ENCODE measurements at places on chromosomes 3 and 15.

DNA sequence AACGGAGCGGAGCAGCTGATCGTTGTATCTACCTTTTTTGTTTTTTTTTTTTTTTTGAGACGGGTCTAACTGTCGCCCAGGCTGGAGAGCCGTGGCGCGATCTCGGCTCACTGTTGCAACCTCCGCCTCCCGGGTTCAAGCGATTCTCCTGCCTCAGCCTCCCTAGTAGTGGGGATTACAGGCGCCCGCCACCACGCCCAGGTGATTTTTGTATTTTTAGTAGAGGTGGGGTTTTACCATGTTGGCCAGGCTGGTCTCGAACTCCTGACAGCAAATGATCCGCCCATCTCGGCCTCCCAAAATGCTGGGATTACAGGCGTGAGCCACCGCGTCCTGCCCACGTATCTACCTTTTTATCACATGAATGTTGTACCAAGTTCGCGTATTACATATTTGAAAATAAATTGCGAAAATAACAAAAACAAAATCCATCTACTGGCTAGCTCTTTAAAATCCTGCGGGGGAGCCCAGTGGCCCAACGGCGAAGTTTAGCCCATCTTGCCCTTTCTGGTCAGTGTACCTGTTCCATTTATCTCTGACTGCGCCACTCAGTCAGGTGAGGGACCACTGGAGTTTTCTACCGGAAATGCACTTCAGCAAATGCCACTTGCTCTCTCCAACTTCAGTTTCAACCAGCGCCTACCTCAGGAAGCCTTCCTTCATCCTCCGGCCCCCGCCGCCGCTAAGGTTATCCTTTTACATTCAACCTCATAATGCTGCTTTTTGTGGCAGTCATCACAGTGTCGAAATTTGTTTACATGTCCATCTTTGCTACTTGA is 1.2 kb upstream of the EIF3J start:
- peak; percentile 48 for DNase-seq

DNA sequence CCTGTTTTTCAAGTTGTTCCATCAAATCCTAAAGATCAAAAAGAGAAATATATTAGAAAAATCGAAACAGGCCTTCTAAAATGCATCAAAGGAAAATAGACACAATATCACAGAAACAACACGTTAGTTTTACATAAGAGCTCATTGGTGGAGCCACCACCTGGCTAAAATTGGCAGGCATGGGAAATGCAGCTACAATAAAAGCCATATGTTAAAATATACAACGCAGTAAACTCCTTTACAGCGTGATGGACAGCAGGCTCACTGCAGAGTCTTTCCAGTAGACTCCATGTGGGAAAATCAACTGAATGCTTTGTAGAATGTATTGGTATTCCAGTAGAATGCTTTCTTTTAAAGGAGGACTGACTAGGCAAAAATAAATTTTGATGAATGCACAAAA is 40.9 kb upstream of the MYO5C start:
- DNase-seq, result no peak

GRCh38 chr15:80620141-80620540 is 75.0 kb upstream of the ABHD17C start:
- no peak for DNase-seq

- DNase-seq, result no peak
These were observed 33.8 kb downstream of the MRAS start for GRCh38 chr3:138381950-138382715.

GRCh38 chr3:195080571-195081151 is 190.3 kb downstream of the XXYLT1 start:
- no peak for DNase-seq

DNA sequence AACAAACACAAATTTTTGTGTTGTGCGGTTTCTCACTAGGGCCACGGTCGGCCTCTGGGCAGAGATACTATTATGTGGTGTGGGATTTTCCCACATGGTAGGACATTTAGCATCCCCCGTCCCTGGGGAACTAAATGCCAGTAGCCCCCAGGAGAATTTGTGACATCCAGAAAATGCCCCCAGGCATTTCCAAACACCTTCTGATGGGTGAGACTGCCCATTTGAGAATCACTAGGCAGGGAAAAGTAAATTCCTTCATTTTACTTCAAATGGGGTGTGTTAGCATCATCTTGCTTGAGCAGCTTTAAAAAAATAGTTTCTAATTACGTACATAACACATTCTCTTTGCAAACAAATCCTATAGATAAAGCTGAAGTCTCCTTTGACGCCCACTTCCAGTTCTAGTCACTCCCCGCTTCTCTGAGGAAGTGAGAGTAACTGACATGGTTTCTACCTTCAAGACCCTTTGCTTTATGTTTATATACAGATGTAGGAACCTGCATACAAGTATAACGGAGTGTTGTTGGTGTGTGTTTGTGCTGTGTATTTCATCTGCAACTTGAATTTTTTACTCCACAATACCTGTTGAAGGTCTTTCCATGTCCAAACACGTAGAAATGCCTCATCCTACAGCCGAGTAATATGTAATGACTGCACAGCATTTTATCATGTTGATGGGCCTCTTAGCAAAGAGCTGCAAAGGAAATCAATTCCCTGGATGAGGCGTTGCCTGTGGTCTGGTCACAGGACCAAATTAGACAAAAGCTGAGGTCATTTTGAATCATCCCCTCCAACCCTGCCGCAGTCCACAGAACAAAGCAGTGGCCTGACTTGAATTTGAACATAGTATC is 31.4 kb upstream of the ZBTB38 start:
- peak; percentile 9 for DNase-seq

- DNase-seq, result no peak
These were observed 134.4 kb upstream of the SKOR1 start for GRCh38 chr15:67690936-67691335.

DNA sequence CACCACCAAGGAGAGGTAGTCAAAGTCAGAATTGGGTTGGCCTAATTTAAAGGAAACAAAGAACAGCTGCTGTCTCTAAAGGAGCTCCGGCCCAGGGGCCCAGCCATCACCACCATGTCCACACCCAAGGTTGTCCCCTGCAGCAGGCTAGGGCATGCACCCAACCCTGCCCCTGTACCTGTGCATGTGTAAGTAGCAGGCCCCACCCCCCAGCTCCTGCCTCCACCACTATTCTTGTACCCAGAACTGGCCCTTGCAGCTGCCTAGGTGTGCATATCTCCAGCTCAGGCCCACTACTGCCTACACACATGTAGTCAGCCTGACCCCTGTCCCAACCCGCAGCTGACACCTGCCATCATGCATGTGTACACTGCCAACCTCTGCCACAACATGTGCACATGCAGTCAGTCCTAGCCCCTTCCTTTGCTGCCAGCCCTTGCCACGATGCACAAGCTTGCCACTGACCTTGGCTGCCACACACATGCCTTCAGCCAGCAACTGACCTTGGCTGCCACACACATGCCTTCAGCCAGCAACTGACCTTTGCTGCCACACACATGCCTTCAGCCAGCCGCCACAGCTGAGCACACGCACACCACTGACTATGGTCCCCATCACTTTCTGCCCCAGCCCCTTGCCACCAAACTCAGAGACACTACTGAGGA is 39.7 kb downstream of the FGF12 start:
- no peak for DNase-seq

DNA sequence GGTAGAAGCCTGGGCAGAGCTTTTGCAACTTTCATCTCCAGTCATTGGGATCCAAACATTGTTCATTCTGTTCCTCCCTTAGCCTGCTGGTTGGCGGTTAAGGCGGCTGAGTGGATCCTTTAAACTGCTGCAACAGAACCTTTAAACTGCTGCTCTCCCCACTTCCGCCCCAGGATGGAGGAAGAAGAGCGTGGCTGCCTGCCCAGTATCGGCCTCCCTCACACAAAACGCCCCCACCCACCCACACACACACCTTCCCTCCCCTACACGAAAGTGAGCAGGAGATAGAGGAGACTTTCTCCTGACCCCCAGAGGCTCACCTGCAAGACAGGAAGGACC is 460 bp upstream of the ZMAT3 start:
- peak; percentile 37 for DNase-seq

GRCh38 chr15:96150254-96150653 is 180.2 kb upstream of the NR2F2 start:
- no peak for DNase-seq

DNA sequence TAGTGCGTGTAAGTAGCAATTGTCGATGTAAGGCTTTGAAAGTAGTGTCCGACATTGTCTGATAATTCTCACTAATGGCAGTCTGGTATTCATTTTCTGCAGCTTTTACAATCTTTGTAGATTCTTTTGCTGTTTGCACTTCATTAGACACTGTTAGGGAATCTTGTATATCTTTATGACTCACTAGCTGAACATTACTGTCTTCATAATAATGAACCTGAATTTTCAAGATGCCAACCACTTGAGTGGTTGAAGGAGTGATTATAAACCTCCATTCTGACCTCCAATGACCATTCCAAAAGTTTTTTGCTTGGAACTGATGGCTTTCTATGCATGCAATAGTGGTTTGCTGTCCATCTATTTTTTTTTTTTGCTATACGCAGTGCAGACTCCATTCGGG is 76.4 kb upstream of the MFGE8 start:
- DNase-seq, result no peak

- no peak for DNase-seq
These were observed 380.0 kb upstream of the DPH6 start for GRCh38 chr15:35926007-35926380.

- DNase-seq, result no peak
These were observed 532.2 kb downstream of the NTRK3 start for GRCh38 chr15:87724330-87724729.

DNA sequence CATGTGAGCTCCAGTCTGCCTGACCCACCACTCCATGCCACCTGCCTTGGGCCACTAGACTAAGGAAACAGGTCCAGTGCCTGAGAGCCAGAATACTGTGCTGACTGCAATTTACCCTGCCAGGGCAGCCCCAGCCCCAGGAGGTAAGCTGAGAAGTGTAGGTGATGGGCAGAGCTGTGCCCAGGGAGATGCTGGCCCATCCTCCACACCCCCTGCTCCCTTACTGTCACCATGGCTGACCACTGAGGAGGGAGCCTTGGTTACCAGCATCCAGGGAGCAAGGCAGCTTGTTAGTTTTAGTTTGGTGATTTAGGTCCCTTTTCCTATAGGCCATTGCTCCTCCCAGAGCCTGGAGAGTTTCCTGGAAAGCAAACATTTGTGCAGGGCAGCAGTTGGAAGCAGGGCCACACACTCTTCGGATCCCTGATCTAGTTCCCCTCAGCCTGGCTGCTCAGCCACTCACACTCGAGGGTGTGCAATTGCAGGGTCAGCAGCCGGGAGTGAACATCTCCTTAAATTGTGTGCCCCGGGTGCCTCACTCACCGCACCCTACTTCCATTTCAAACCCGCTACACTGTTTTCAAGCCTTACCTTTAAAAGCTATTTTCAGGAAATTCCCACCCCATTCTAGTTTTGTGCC is 2.0 kb downstream of the GALNT15 start:
- DNase-seq, result no peak

- no peak for DNase-seq
These were observed 93.2 kb upstream of the MEF2A start for GRCh38 chr15:99472416-99473145.

GRCh38 chr15:91196768-91197167 is 96.7 kb downstream of the SV2B start:
- no peak for DNase-seq

DNA sequence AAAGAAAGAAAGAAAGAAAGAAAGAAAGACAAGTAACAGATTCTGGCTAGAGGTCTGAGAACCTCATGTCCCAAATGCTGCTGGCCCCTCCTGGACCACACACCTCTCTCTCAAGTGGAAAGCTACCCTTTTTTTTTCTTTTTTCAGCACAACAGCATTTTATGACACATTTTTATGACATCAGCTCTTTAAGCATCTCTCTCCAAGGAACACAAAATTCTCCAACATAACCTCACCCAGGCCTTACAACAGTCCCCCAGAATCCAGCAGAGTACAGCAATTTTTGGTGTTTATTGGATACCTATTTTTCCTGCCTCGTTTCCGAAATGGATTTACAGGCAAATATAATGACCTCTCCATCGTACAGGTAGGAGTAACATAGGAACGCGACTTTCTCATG is 11.2 kb upstream of the NTRK3 start:
- no peak for DNase-seq

DNA sequence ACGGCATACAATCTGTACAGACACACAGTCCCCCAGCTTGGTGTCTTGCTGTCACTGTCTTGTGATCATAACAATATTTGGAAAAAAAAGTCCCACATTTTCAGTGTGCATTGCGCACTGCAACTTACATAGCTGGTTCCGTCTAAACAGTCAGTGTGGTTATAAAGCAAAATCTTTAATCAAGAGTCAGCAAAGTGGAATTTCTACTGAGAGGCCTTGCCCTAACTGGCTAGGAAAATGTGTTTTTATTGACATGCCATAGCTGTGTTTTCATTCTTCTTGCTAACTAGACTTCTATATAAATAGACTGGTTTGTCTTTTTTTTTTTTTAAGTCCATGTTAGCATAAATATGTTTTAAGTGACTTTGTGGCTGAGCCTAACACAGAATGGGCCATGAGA is 174.8 kb downstream of the POLR2M start:
- DNase-seq, result no peak

DNA sequence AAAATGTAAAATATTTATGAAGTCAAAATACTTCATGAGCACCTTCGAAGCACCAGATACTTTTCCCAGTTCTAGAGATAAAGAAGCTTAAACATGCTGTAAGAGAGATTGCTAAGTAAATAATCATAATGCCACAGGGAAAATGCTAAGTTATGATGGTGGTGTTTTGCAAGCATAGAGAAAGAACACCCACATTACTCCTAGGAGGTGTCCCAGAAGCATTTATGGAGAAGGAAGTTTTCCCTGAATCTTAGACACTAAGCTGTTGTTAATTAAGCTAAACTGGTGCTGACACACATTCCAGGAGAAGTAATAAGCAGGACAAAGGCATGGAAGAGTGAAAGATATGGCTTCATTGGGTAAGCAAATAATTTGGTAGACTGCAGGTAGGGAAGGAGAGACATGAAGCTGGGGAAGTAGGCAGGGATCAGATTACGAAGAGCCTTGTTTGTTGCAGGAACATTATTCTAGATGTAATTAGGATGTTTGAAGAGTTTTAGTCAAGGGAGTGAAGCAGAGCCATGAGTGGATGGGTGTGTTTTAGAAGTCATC is 40.4 kb upstream of the CHMP2B start:
- DNase-seq, result no peak

DNA sequence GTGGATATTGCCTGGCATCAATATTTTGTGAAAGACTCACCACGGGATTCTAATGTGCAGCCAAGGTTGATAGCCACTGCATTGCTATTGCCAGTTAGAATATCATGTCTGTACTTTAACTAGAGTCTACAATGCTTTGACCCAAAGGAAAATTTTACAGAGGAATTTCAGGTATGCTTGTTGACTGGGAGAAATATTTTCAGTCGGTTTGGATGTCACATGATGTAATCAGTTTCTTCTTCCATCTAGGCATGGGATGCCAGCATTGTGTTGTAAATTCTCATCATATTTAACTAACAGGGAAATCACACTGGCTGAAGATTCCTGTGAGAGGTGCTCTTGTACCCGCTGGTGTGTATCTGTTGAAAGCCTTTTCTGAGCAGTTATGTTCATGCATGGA is 508.9 kb upstream of the ADAMTS9 start:
- DNase-seq, result no peak
